Activated T-cell treated with anti-CD3 and anti-CD28 coated beads, Interleukin-2, amount 50 U/mL, for 48 hours (primary cell): ENCODE measurements at places on chromosomes 1 and 21.

DNA sequence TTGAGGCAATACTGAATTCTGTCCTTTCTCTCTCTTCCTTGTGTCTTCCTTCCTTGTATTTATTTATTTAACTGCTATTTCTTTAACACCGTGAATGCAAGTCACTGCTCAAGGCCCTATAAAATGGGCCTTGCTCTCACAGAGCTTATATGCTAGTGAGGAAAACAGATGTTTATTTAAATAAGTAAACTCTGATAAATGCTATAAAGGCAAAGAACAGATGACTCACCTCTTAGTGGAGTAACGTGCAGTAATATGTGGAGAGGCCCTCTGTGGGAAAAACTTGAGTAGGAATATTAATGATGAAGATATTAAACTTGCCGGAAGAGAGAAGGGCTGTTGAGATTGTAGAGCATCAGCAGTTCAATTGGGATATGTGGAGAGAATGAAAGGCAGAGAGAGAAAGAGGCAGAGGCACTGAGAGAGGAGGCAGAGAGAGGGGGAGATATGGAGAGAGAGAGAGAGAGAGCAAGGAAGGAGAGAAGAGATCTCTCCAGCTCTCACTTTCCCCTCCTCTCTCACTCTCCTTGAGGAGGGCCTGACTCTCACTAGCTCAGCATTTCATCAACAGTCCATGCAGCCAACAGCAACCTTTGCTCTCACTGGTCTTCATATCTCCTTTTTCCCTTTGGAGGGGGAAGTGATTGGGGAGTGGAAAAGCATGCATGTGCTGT is 322.2 kb downstream of the LMX1A start:
- no peak for DNase-seq

DNA sequence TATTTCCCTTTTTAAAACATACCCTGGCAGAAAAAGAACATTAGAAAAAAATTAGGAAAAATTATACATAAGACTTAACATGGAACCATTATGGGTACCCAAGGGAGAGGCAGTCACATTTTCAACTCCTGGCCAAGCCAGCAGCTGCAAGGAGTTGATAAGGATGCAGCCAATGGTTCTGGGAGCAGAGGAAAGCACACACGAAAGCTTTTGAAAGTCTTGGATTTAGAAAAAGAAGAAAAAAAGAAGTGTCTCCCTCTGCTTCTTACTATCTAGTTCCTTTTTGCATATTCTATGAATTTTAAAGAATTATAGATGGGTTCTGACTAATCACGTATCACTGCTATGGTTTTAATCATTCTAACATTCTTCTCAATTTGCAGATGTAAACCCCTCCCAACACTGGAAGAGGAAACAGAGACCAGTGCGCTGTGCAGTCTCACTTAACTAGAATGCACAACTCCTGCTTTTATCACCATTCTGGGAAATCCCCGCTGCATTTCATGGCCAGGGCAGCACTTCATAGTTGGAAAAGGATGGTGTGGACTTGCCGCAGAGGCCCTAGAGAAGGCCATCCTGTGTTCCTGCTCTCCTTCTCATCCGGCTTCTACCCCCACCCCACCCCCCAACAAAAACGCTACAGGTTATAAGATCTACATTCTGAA is 2.7 kb upstream of the CD58 start:
- no peak for DNase-seq

DNA sequence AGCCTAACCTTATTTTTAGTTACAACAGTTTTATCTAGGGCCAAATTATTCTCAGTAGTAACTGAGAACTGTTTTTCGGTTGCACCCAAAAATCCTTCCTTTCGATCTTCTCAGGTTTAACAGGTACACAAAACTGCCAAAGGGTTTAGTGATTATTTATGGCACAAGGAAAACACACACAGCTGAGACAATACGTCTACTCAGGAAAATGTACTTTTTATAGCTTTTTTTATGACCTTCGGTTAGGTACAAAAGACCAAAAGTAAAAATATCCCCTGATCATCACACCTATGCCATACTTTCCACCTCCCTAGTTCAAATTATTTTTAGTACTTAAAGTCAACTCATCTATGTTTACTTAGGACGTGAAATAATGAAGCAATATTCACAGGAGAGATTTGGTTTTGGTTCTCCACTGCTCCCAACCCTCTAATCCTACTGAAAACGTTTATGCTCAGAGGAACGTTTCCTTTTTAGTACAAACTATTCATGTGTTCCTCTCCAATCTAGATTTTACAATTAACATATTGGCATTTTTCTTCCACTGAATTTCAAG is 48.7 kb downstream of the TTLL7 start:
- no peak for DNase-seq

- no peak for DNase-seq
Measured at GRCh38 chr1:25063591-25064416, 133.7 kb upstream of the RUNX3 start.

- DNase-seq = no peak
Measured at GRCh38 chr1:106178791-106179190, 877.7 kb upstream of the PRMT6 start.

DNA sequence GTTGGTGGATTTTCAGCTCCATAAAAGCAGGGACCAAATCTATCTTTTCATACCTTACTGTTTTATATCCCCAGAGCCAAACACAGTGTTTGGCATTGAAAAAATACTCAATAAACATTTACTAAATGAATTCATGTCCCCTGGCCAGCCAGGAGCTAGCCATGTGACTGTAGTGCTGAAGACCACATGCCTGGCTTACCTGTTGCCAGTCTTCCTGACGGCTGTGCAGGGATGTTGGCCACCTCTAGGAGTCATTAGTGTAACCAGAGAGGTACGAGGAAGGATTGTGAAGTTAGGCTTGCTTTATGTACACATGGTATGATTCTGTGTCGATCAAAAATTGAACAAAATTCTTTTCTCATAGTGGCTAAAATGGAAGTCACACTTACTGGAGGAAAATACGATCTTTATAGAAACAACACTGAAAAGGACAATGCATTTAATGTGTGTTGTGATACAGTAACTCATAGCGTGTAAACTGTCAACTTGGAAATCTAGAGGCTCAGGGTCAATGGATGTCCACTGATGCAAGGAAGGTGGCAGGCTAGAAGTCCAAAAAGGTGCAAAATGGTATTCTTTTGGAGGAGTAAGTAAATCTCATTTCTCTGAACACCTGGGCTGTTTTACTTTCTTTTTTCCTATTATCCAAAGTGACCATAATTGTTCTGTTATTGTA is 60.9 kb downstream of the FGGY start:
- no peak for DNase-seq

DNA sequence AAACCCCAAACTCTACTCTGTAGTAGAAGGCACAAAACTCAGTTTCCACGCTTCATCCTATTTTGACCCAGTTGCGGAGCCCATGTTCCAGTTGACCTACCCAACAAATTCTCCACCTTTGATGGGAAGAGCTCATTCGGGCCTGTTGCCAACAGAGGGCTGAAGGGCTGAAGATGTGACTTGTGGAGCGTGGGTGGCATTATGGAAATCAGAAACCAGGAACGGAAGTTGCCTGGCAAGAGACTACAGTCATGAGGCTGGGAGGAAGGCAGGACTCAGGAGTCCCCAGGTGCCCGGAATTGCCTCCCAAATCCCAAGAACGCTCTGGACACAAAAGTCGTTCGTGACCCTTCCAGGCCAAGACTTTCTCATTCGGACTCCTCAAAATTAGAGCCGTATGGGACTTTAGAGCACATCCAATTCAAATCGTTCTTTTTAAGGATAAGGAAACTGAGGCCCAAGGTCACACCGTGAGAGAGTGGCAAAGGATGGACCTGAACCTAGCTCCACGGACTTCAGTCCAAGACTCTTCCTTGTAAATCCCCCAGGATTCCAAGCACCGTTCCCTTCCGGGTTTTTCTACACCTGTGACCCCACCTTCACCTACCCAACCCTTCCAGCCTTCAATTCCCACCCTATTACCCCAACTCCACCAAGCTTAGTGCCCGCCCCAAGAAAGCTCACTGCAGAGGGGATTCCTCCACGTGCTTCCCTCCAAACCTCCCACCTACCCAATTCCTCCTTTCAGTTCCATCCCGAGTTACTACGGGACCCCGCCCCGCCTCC is 739 bp downstream of the SMG5 start:
- DNase-seq = peak; percentile 59

DNA sequence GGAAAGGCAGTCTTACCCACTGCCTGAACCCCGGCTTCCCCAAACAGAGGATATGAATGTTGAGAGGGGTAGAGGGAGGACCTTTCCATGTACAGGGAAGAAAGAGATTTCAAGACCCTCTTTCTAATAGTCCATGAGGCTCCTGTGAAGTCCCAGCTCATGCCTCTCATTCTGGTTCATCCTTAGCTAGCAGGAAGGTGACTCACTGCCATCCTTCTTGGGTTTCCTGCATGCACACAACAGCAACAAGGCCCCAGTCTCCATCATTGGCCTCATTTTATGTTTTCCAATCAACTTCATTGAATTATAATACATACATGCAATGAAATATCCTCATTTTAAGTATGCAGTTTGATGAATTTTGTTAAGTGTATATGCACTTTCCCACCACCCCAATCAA is 46.2 kb downstream of the SYT2 start:
- DNase-seq = no peak

GRCh38 chr1:12296623-12297022 is 66.8 kb downstream of the VPS13D start:
- DNase-seq = no peak

DNA sequence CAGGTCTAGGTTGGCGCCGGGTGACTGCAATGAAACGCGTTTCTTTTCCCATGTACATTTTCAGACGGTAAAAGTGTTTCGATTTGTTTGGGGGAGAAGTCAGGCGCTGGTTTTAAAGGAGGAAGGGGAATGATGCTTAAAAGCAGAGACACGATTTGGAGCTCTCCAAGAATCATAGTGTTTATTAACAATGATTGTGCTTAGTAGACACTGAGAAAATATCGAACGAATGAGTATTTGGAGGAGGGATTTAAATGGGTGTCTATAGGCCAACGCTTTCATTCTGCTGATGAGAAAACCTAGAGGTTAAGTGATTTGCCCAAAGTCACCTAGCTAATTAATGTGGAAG is 36.9 kb upstream of the JAK1 start:
- no peak for DNase-seq

DNA sequence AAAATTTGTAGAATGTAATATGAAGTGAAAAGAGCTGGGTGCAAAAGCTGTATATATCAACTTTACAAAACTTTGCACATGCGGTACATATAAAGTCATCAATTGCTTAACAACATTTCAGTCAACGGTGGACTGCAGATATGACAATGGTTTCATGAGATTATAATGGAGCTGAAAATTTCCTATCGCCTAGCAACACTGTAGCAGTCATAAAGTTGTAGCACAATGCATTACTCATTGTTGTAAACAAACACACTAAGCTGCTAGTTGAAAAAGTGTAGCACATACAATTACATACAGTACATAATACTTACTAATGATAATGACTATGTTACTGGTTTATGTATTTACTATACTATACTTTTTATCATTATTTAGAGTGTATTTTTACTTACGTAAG is 64.0 kb downstream of the RGS7 start:
- no peak for DNase-seq

DNA sequence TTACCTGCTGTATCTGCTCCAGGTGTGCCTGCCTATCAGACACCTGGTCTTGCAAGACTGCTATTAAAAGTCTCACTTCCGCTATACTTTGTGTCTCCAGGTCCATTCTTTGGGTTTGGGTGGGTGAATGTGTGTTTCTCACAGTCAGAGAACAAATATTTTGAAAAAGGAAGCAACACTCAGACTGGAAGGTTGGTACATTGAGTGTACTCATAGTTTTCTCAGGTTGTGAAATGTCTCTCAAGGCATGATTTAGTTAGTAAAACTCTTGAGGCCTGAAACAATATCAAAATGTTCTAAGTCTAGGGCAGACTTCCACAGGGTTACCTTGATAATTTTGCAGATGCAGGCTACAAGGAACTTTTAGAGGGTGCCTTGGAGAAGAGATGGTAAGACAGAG is 429.9 kb upstream of the ZRANB2 start:
- no peak for DNase-seq

- DNase-seq = no peak
Measured at GRCh38 chr1:40652979-40653378, 12.5 kb downstream of the RIMS3 start.

GRCh38 chr1:67753776-67754525 is 69.0 kb downstream of the GADD45A start:
- peak; percentile 50 for DNase-seq

DNA sequence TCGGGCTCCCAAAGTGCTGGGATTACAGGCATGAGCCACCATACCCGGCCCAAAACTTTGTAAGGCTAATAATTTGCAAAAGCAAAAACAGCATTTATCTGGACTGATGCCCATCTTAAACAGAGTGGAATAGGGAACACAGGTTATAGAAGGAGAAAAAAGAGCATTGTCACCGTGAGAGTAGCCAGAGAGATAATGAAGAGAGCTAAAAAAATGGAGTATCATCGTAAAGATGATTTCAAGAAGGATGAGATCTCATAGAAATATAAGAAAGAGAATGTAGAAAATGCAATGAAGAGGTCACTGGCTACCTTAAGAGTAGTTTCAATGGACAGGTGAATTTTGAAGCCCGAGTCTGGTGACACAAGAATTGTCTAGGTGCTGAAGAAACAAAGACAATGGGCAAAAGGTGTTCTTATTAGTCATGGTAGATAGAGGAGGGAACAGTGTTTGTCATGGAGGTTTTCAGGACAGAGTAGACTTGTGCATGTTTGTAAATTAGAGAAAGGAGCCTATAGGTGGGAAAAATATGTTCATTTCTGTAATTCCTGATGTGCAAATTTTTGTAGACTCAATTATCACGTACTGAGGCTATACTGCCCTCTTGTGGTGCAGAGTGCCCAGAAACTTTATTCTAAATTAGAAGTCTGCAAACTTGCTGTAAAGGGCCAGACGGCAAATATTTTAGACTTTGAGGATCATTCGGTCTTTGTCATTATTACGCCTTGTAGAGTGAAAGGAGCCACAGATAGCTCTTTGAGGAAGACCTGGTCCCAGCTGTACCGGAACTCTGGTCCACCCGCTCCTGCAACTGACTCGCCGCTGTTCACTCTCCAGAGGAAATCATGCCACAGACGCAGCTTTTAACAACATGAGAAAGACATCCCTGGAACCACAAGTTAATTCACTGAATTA is 8.1 kb upstream of the TMEM183A start:
- peak; percentile 66 for DNase-seq

GRCh38 chr1:70327306-70328076 is 27.0 kb downstream of the ANKRD13C start:
- no peak for DNase-seq

GRCh38 chr21:42230178-42230577 is 11.2 kb downstream of the ABCG1 start:
- DNase-seq = no peak

DNA sequence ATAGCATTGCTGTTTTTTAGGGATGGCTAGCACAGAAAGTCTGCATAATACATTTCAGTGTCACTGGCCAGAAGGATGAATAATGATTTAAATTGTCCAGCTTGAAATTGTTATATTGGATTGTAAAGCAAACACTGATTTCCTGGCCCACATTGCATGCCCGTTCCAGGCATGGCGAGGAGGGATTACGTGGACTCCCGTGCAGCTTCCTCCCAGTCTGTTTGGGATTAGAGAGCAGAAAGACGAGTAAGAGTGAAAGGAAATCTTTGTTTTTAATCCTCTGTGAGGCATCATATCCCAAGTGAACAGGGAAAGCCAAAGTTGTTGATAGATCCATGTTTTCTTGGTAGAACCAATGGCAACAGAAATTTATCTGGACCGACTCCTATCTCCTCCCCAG is 8.4 kb downstream of the TRIM58 start:
- DNase-seq = no peak

GRCh38 chr1:92503043-92503925 is 16.6 kb upstream of the GFI1 start:
- no peak for DNase-seq

GRCh38 chr1:43172527-43172972 is 420 bp downstream of the CFAP57 start:
- no peak for DNase-seq
